AML-193 (cell line): ENCODE measurements at places on chromosomes 11 and 22.

DNA sequence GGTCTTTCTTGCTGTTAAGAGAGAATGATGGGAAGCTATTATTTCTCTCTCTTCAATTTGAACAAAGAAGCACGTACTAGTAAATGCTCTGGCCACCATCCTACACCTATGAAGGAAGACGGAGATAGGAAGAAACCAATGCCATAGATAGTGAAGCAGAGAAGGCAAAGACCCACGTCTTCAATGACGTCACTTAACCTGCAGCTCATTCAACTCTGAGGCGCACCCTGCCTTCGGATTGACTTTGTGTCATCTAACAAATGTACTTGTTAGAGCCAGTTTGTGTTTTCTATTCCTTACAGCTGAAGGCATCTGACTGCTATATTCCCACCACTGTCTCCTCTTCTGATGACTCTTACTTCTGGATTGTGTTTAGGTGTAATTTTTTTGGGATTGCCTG is 332.5 kb upstream of the DDI1 start:
- no peak for DNase-seq

DNA sequence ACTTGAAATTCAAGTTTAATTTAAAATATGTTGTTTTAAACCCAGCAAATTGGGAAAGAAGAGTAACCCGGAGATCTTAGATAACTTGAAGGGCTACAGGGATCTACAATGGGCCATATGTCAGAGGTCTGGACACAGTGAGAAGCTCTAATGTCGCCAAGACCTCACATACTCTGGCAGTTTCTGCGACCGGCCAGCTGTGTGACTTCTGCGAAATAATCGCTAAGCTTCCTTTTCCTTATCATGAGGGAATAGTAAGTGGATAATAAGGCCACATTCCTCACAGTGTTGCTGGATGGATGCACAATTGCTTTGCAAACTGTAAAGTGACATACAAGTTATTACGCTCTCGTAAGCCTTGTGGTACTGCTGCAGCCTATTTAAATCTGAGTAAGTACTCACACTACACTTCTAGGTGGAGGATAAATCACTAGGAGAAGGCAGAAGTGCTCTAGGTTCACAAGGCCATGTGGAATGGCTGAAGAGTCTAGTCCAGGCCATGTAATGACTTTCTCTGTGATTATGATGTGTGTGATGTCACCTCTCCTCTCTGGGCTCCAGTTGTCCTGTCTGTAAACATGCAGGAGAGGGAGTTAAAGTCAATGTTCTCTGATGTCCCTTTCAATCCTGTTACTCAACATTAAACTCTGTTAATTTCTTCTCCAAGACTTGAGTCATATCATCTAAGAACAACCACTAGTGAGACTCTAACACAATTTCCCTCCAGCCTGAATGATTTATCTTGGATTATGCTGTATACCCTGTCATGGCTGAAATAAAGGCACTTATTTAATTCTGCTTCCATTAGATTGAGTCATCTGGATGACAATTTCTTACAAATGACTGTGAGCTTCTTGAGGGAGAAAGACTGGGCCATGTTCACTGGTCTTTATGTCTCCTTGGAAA is 192.6 kb upstream of the NARS2 start:
- no peak for DNase-seq

- DNase-seq = no peak
Measured at GRCh38 chr11:3073029-3073435, 15.8 kb upstream of the CARS1 start.

DNA sequence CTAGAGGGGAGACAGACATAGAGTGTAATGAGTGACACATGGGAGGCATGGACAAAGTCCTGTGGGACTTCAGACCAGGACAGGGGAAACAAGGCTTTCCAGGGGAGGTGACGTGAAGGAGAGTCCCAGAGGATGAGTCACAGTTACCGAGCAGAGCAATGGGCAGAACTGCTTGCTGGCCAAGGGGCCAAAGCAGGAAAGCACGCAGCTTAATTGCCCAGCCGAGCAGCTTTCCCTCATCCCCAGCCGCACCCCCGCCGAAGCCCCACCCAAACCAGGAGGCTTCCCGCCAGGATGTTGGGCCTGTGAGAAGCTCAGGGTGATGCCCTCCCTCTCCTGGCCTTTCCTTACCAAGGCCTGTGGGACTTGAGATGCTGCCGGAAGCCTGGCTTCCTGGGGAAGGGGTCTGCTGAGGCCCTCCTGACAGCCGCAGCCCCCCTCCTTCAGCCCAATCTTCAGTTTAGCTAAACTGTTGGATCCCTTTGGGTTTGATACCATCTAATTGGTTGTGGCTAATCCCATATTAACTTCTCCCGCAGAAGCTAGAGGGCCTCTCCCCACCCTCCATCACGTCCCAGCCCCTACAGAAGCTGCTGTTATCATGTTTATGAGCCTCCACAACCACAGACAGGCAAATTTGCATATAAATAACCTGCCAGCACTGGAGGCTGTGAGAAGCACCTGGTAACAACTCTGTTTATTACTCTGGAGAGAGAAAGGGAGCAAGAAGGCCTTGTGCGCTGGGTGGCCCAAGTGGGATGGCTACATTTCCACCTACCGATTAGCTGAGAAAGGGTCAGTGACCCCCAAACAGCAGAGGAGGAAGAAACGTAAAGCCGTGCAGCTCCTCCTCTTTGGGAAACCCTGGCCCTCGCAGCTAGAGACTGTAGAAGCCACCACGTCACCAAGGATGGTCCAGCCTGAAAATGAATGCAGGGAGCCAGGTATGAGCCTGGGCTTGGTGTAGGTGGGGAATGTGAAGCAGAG is 80.0 kb downstream of the TRIM29 start:
- DNase-seq = no peak

DNA sequence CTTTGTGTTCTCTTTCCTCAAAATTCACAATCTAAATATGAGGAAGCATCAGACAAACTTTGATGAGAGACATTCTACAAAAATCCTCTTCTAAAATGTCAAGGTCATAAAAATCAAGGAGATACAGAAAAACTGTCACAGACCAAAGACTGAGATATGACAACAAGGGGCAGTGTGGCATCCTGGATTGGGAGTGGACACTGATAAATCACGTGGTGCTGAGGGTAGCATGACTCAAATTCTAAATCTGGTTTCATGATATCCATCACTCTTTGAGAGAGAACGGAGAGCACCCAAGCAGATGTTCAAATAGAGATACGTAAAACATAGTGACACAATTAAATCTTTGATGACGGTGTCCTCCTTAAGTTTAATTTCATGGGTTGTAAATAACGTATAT is 13.0 kb upstream of the CARD18 start:
- DNase-seq = no peak

DNA sequence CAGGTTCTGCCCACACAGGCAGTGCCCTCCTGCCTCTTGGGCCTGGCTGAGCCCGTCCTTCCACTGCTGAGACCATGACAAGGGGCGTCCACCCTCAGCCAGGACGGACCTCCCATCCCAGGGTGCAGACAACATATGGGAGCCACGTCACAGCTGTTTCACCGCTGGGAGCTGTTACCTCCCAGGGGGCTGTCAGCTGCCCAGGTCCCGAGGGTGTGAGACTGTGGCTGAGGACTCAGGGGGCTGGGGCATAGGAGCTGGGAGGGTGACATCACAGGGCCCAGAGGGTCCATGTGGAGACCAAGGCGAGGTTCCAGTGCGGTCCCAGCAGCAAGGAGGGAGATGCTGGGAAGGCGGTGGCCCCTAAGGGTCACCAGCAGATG is 17.9 kb upstream of the CTSD start:
- DNase-seq = no peak

GRCh38 chr22:33579448-33580093 is 340.7 kb downstream of the LARGE1 start:
- DNase-seq = peak; percentile 10

- no peak for DNase-seq
Measured at GRCh38 chr11:45219411-45219810, 66.7 kb downstream of the SYT13 start.

GRCh38 chr11:35142481-35143075 is 3.6 kb downstream of the CD44 start:
- DNase-seq = no peak

GRCh38 chr11:125162743-125163142 is 1.8 kb upstream of the PKNOX2 start:
- DNase-seq = no peak

GRCh38 chr11:22554221-22554620 is 71.4 kb downstream of the FANCF start:
- DNase-seq = no peak

GRCh38 chr11:28976801-28977145 is 868.6 kb downstream of the METTL15 start:
- DNase-seq = no peak

DNA sequence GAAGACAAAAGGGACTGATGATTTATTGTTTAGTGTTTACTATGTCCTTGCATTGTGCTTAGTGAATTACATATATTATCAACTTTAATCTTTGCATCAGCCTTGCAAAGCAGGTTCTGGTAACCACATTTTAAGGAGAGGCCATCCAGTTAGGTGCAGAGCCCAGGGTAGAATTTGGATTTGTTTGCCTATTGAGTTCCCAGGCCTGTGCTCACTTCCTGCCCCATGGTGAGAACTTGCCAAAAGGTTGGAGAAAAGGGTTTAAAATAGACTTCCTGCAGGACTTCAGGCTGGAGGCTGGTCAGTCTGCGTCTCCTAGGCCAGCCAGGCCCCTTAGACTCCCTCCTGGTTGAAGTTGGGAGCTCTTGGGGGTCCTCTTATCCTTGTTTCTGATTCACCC is 72.1 kb downstream of the ATXN10 start:
- DNase-seq = no peak

GRCh38 chr11:63874511-63874910 is 35.6 kb downstream of the MARK2 start:
- DNase-seq = no peak

GRCh38 chr11:7882860-7883259 is 48.2 kb downstream of the OR10A6 start:
- DNase-seq = no peak

GRCh38 chr11:32586576-32587190 is 3.1 kb downstream of the EIF3M start:
- peak; percentile 30 for DNase-seq

- DNase-seq = peak; percentile 26
Measured at GRCh38 chr11:121291896-121292494, 576 bp upstream of the SC5D start.

- DNase-seq = no peak
Measured at GRCh38 chr22:30662040-30662439, 5.6 kb downstream of the DUSP18 start.
